ENCODE measurements at places on chromosomes 12 and 14.

DNA sequence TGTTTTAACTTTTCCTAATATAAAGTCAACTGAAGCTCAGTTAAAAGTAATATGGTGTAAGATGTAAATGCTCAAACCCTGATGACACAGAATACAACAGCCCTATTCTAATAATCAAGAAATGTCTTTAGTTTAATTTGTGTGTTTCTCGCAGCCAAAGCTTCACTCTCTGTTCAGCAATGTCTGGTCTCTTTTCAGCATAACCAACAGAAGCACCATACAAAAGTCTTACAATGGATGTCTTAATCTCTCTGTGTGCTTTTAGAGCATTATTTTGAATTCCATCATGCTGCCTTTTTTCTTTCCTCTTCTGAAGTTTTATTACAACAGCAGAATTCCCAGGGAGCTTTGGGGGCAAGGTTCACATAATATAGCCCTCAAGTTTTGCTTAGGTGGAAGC, 210.2 kb upstream of the NPAS3 start:
- no peak for DNase-seq

- DNase-seq: no peak
Measured at GRCh38 chr14:100142073-100143040, 17.1 kb downstream of the DEGS2 start.

GRCh38 chr12:105357162-105357691, 26.7 kb downstream of the C12orf75 start:
- no peak for DNase-seq

DNA sequence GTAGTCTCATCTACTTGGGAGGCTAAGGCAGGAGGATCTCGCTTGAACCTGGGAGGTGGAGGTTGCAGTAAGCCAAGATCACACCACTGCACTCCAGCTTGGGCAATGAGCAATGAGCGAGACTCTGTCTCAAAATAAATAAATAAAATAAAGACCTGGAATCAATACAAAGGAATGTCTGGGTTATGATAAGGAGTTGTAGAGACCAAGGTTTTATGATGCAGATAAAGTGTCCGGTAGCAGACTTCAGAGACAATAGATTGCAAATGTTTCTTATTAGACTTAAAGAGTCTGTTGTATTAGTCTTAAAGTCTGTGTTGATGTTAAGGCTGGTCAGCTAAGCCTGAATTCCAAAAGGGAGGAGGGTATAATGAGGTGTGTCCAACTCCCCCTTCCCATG, 35.2 kb upstream of the RNASE1 start:
- DNase-seq: no peak

DNA sequence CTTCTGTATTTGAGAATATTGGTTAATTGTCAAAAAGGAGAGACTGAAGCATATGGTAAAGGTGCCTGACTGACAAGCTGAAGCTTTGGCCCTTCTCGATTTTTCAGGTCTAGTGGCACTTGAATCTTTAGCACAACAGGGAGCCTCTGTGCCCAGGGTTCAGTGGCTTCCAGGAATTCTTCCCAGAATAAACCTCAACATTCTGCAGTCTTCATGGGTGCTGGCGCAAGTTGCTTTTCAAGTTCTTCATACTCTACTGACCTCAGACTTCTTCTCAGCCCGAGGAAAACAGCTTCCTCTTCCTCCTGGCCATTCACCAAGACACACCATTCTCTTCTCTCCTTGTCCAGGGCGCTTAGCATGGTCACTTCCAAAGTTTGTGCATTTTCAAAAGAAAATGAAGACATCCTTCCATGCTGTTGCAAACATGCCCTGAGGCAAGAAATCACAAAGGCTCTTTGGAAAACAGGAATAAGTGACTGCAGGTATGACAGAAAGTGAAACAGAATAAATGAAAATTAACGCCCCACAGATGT, 89.9 kb downstream of the MGST1 start:
- DNase-seq: no peak

DNA sequence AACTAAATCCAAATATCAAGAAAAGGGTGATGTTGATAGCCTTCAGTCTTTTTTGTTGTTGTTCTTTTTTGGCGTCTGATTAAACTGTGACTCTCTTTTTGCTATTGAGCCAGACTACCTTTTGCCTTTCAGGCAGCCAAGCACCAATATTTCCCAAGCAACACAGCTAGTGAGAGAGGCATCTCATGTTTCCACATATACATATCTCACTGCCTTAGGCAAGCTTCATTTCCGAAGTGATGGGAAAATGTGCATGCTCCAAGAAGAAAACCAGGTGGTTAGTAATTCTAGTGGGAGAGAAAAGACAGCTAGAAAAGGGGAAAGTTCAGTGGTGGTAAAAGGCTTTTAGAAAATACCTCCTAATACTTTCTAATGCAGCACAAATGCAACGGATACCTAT, 277.7 kb downstream of the TMTC2 start:
- DNase-seq: no peak

GRCh38 chr12:12510141-12510540, 52.5 kb downstream of the DUSP16 start:
- DNase-seq: no peak

DNA sequence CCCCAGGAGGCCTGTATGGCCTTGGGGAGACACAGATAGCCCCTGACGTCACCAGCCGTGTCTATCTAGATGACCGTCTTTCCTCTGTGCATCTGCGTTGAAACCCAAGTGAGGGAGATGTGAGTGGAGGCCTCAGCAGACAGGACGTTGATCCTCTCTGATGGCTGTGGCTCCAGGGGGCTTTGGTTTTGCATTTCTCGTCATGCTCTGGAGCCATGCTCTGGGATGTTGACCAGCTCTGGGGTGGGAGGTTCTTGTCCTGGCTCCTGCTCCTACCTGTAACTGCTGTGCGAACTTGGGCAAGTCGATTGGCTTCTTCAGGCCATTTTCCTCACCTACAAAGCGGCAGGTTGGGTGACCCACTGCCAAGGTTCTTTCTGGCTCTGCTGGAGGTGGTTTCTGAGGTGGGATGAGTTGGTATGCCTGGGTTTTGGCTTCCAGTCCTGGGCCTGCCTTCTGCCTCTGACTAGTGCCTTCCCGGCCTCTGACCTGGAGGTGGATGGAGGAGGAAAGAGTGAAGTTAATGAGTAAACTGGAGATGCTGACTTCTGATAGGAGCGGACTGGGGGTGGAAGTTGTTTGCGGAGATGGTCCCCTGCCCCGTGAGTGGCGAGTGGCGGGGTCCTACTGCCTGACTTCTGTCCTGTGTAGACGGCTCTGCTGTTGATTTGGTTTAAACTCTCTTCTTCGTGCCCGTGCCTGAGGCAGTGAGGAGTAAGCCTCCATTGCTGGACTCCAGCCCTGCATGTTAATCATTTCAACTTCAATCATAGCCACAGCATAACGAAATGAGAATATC, 8.4 kb downstream of the TSPAN9 start:
- DNase-seq: no peak

DNA sequence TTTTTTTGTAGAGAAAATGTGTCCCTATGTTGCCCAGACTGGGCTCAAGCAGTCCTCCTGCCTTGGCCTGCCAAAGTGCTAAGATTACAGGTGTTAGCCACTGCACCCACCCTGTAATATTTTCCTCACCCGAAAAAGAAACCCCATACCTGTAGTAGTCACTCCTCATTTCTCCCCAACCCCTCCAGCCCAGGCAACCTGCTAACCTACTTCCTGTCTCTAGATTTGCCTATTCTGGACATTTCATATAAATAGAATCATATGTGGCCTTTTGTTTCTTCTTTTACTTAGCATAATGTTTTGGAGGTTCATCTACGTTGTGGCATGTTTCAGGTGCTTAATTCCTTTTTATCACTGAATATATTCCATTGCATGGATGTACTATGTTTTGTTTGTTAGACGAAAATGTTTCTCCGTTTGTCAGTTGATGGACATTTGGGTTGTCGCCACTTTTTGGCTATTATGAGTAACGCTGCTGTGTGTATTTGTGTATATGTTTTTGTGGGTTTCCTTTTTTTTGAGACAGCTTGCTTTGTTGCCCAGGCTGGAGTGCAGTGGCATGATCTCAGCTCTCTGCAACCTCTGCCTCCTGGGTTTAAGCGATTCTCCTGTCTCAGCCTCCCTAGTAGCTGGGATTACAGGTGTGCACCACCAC, 6.2 kb downstream of the ANKRD13A start:
- no peak for DNase-seq

DNA sequence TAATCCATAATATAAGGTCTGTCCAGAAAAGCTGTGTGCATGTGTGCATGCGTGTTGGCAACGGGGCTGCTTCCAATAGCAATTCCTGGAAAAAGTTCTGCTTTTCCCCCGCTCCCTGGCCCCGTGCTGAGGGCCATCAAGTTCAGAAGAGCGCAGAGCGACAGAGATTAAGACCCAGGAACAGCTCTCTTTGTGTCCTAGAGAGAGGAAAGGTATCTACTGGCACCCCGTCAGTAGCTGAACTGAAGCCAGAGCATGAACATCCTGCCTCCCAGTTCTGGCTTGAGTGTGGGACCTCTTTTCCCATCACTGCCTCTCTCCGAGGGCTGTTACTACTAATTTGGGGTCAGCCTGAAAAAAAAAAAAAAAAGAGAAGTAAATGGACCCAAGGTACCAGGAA, 15.5 kb downstream of the HDAC7 start:
- DNase-seq: no peak

DNA sequence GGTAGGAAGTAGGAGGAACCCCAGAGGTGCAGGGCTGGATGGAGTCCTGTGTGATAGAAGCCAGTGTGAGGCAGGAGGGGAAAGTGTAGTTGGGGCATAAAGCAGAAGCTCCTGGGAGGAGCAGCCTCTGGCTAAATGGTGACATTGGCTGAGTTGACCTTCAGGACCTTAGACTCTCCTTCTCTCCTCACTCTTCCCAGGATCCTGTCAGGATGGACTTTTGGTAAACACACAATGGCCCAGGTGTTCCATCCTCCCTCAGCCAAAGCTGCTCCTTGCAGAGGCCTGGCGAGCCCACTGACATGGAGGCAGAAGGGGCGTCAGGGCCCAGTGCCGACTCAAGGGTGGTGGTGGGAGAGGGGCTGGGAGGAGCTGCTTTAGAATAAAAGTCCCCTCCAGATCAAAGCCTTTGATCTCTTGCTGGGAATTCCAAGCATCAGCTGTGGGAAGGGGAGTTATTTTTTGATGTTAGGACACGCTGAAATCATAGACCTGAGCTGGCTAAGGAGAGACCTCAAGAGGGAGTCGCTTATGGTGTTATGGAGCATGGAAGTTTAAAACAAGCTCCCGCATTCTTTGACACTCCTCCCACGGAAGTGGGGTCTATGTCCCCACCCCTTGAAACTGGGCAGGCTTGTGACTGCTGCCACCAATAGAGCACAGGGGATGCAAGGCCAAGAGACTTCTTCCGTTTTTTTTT, 44.1 kb downstream of the SMIM41 start:
- no peak for DNase-seq

- DNase-seq: no peak
Measured at GRCh38 chr12:62689042-62689839, 222.6 kb downstream of the MON2 start.

DNA sequence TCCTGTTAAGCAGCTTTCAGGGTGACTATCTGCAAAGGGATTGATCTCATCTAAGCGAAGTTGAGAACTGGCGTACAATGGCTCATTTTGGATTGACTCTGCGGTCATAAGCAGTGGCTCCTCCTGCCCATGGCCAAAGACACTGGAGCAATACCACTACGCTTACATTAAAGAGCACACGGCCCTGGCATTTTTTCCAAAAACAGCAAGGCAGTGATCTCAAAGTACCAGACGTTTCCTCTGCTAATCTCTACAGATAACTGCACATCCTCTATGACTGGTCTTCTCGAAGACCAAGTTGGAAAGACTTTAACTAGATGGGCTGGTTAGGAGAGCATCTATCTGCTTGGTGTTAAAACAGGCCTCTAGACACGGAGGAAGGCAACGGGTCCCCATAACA, 2.7 kb downstream of the PITPNM2 start:
- DNase-seq: no peak

- DNase-seq: no peak
Measured at GRCh38 chr12:104637604-104638003, 180.9 kb downstream of the CHST11 start.

DNA sequence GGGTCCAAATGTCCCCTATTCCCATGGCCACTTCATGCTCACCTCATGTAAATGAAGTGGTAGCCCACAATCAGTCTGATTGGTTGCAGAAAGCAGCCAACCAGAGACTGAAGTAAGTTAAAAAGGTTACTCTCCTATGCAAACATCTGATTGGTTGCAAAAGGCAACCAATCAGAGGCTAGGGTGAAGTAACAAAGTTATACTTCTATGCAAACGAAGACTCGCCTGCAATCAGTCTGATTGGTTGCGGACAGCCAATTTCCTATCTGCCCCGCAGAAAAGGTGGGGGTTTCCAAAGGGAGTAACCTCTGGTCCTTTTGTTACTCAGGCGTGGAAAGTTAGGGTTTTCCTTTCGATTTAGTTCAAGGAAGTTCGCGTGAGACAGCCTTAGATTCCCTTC, 208.1 kb upstream of the NEDD1 start:
- DNase-seq: no peak

DNA sequence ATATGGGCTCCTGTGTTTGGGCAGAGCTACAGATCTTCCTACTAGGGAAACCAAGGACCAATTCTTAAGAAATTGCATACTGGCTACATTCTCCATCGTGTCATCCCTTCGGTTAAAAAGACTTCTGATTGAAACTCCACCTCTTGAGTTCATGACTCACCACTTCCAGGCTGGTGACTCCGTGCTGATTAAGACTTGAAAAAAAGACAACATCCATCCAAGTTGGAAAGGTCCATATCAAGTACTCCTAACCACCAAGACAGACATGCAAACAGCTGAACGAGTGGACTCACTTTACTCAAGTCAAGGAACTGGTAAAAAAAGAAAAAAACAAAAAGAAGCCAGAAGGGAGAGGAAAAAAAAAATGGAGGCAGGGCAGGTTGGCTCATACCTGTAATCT, 63.4 kb downstream of the APOBEC1 start:
- no peak for DNase-seq

GRCh38 chr12:4874671-4875070, 35.0 kb upstream of the KCNA1 start:
- no peak for DNase-seq

DNA sequence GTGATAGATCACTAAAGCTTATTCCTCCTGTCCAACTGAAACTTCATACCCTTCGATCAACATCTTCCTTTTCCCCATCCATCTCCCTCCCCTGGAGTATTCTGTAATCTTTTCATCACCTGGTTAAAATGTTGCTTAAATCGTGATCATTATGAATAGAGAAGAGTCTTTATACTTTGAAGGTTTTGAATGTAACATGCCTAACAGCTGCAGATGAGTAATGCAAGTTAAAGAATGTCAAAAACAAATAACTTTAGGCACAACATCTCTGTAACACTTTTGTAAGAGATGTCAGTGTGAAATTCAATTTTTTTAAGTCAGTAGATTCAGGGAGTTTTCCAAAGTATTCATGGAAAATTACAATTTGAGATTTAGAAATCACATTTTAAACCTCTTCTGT, 25.0 kb downstream of the RXYLT1 start:
- no peak for DNase-seq

GRCh38 chr14:30855345-30856037, 18.9 kb upstream of the COCH start:
- DNase-seq: no peak

All from GOT3 (cell line).